ENCODE measurements at places on chromosomes 5 and 9.

DNA sequence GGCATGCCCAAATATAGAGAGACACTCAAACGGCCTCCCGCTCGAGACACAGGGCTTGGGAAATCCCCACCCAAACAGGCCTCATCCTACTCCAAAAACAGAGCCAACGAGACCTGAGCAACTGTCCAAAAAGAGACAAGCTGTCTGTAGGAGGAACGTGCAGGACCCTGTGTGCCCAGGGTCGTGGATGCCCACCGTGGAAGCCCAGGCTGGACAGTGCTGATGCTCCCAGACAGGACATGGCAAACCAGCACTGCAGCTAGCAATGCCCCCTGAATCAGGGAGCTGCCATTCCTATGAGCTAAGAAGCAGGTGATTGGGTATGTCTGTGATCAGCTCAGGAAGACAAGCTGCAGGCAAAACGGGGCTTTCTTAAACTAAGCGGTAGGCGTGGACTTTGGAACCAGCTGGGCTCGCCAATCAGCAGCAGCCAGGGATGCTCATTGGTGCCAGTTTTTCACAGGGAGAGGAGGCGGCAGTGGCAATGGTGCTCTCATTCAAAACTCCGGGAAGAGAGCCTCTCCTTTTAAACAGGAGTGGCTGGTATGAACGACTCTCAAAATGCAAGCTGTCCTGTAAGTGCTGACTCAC lies 113.1 kb upstream of the IRX2 start:
- DNase-seq: no peak

DNA sequence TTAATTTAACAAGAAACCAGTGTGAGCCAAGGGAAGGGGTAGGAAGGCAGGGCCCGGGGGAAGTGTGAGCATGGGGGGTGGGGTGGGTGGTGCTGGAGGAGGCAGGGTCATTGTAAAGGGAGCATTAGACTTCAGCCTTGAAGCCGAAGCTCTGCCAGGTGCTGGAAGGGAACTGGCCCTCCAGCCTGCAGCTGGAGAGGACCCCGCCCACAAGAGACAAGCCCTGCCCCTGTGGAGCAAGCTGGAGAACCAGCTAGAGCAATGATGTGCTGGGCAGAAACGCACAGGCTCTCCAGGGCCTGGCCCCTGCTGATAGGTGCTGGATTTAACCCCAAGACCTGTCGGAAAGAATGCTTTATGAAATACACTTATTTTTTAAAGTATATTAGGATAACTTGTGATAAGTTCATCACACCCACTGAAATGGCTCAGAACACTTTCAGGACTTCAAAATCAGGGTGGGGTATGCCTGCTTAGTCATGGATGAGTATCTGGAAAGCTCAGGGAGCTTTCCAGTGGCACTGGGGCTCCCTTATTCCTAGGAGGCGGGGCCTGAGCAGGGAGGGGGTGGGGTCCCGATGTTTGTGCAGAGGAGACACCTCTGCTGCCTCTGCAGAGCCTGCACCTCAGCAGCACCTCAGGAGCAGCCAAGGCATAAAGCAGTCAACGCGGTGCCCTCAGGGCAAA lies 27.1 kb downstream of the UBE2QL1 start:
- no peak for DNase-seq

- DNase-seq: no peak
Measured at GRCh38 chr9:20771729-20772128, 87.7 kb downstream of the FOCAD start.

- DNase-seq: no peak
Measured at GRCh38 chr5:133611357-133612248, 738 bp downstream of the FSTL4 start.

All from foreskin melanocyte (primary cell).